ENCODE measurements at places on chromosomes 13 and 19.

GRCh38 chr13:44050450-44051063 is 170.9 kb downstream of the LACC1 start:
- DNase-seq: no peak

- no peak for DNase-seq
Observed at GRCh38 chr19:35609851-35610353, 2.6 kb upstream of the HAUS5 start.

DNA sequence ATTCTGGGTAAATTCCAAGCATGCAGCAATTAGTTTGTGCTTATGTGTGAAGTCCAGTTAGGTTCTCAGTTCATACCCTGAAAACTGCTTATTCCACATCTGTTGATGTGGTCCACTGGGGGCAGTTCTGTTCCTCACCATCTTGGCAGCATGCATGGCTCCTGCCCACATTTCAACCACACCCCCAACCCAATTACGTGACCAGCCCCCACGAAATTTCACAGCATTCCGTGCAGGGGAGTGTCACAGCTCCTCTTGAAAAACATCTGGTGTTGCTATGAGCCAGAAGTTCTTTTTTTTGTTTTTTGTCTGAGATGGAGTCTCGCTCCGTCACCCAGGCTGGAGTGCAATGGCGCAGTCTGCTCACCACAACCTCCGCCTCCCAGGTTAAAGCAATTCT is 9.1 kb upstream of the ERVK3-1 start:
- no peak for DNase-seq

GRCh38 chr13:20015763-20016162 is 57.2 kb downstream of the ZMYM2 start:
- no peak for DNase-seq

GRCh38 chr19:38252941-38253691 is 3.1 kb downstream of the PPP1R14A start:
- no peak for DNase-seq
